Vein endothelial cell (primary cell): ENCODE measurements at places on chromosomes 12 and 14. TPM values are rescaled to one million over a fixed set of nuclear protein-coding genes. Genes with fewer than 3 reads are reported as not detected.

ANKRD13A gene
- total RNA-seq = 57.2 and 70.9 TPM in 2 replicates

NEDD1 gene
- 20.9 and 42.1 TPM in 2 replicates for total RNA-seq

TEX22 gene
- 0.10 TPM in 1 of 2 replicates, not detected in the other for total RNA-seq

TMEM132C gene
- total RNA-seq = not detected in 2 replicates

TEX52 gene
- not detected in 2 replicates for total RNA-seq

SERPINA3 gene
- not detected in 2 replicates for total RNA-seq
